AG09319 (cell line): ENCODE measurements at places on chromosomes 4 and X.

DNA sequence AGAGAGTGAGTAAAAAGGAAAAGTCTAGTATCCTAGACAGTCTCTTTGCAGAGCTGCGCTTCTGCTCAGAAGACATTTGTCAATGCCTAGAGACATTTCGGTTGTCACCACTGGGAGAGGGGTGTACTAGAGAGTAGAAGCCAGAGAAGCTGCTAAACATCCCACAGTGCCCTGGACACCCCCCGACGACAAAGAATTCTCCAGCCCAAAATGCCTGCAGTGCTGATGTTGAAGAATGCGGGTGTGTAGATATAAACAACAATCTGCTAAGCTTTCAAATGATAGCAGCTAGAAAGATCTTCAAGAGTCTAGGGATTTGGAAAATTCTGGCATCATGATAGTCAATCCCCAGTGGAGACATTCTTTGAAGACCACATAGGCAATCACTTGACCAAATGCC, 90.1 kb downstream of the PALLD start:
- no peak for DNase-seq

DNA sequence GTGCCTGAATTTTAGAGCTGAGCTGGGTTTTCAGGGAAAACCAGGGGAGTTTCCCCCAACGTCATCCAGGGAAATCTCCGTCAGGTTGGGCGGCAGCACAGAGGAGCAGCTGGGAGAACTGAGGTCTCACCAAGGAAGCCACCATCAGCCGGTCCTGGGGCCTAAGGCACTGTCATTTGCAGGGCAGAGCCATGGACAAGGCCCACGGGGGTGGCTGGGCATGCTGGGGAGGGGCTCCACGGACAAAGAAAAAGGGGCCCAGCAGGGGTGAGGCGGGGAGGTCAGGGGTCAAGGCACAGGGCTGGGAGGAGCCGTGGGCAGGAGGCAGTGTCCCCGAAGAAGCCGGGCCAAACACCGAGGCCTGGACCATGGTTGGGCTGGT, 109.8 kb downstream of the HMX1 start:
- no peak for DNase-seq

DNA sequence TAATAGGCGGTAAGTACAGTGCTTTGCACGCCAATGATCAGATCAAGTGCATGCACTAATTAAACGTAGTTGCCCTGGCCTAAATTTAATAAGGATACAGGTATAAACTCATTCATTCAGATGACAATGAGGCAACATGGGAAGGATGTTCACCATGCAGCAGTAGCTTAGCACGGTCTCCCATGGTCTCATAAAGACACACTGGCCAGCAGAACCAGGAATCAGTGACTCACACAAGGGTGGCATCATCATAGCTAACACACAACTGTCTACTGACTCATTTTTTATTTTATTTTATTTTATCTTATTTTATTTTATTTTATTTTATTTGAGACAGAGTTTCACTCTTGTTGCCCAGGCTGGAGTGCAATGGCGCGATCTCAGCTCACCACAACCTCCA, 42.7 kb downstream of the TMEM156 start:
- no peak for DNase-seq

DNA sequence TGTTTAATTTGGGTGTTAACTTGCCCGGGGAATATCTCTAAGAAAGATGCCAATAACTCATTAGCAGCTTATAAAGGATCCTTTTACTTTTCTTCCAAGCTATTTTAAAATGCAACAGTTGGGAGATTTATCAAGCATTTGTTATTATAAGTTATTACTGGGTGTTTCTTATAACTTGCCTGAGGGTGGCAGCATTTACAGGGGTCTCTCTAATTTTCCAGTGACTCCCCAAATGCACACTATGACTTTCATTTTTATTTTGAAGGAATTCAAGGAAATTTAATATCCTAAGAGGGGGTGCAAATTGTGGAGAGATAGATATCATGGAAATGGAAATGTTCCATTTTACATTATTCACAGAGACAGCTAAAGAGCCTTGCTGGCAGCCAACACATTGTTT, 138.0 kb downstream of the PDGFRA start:
- DNase-seq, result no peak

DNA sequence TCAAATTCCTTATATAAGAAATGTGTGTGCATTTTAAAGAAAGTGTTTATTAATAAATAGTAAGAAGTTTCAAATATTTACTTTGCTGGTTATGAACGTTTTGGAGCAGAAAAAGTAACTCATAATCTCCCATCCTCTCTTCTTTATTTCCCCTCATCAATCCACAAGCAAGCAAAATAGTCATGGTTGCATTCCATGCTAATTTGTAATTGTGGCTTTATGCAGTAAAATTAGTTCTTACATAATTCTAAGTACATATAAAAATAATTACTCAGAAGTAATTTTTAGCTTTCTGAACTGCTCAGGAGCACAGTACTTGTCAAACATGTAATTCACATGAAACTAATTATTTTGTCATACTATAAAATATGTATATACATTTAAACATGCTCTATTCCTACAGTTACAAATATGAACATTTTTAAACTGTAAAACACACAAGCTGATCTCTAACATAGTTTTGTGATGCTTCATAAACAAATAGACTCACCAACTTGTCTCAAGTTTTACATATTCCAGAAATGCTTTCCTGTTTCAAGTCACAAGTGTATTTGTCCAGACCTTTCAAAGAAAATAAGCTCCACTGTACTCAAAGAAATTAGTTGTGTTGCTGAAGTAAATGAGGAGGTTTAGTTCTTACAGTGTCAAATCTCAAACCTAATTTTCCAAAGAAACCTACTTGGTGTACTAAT, 218.9 kb downstream of the PABPC4L start:
- no peak for DNase-seq

DNA sequence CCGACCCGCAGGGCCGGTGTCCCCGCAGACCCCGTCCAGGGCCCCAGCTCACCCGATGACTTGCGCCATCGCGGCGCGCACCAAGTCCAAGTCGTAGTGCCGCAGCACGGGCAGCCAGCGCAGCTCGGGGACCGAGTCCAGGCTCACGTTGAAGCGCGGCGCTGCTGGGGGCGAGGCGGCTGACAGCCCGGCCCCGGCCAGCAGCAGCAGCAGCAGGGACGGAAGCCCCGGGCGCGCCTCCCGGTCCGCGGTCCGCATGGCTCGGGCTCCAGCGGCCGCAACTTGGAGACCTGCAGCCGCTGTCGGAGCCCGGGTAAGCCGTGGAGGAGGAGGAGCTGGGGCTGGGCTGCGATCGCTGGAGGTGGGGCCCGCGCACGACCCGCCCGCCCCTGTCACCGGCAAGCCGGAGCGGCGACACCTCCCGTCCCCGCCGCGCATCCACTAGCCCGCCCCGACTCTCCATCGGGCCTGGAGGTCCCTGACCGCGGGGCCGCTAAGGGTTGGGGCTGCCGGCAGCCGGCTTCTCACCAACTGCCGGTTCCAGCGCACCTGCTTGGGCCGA, at the start of gene NAAA:
TSS of gene NAAA (minus strand) at position 322 of the 562 bp plus-strand sequence. CDS start at position 258, 64 bp downstream.
- no peak for DNase-seq

- no peak for DNase-seq
Observed at GRCh38 chr4:83876047-83876446, 340.1 kb downstream of the GPAT3 start.

- DNase-seq, result no peak
Observed at GRCh38 chr4:18538121-18538520, 516.6 kb upstream of the LCORL start.
